Stimulated activated CD8-positive, alpha-beta memory T cell treated with anti-CD3 and anti-CD28 coated beads, Interleukin-4, amount 100 ng/mL, for 1 hour (primary cell): ENCODE measurements at places on chromosomes 7 and 10.
A peak's percentile ranks its signal among the peaks of the same experiment; 100 is the strongest.

DNA sequence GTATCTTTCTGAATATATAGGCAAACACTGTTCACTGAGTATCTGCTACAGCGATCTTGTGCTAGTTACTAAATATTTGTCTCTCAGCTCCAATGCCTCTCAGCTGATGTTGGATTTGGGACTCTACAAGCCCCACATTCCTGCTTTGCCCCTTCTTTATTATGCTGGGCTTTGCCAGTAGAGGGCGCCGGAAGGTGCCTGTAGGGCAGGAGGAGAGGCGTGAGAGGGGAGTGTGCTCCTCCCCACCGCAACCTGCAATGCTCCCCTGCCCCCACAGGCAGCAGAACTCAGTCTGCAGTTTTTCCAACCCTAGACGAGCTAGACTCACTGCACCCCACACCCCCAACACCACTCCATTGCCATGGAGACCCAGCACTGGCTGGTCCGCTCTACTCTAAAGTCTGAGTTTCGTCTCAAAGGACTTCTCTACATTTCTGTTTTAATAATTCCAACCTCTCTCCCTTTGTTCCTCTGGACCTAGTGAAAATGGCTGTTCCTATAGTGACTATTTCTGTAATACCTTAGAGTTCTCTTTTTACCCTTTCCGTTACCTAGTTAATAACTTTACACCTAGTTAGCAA lies 337.6 kb downstream of the CCSER2 start:
- no peak for DNase-seq

- DNase-seq = no peak
These were observed 8.0 kb downstream of the ELFN1 start for GRCh38 chr7:1678081-1678543.

GRCh38 chr10:35642793-35643114 lies 658 bp upstream of the FZD8 start:
- DNase-seq = no peak

- no peak for DNase-seq
These were observed 8.0 kb upstream of the CALU start for GRCh38 chr7:128731184-128731583.

DNA sequence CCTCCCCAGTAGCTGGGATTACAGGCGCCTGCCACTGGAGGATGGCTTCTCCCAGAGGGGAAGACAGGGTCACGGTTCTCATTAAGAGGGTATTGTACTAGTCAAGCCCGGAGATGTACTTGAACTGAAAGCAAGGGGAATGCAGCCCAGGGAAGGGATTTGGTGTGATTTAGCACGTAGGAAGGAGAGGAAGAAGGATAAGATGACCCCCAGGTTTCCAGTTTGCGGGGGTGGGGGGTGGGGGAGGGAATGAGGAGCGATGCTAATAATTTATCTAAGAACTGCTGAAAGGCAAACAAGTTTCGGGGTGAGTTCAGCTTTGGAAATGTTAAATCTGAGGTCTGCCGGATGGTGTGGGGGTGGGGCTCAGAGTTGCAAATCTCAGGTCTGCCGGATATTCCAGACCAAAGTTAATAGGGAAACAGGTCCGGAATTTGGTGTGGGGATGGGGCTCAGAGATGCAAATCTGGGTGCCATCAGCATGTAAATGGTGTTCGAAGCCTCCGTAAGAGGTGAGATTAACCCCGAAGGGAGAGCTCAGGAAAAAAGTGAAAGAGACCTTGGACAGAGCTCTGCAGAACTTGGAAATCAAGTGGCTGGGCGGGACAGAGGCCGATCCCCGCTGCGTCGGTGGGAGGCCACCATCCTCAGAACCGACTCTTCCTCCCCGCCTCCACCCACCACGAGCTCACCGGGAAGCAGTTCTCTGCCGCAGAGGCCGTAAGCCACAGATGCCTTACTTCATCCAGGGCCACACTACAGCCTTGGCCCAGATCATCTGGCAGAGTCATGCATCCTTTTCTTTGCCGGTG lies 1.6 kb upstream of the SEPHS1 start:
- DNase-seq = no peak

DNA sequence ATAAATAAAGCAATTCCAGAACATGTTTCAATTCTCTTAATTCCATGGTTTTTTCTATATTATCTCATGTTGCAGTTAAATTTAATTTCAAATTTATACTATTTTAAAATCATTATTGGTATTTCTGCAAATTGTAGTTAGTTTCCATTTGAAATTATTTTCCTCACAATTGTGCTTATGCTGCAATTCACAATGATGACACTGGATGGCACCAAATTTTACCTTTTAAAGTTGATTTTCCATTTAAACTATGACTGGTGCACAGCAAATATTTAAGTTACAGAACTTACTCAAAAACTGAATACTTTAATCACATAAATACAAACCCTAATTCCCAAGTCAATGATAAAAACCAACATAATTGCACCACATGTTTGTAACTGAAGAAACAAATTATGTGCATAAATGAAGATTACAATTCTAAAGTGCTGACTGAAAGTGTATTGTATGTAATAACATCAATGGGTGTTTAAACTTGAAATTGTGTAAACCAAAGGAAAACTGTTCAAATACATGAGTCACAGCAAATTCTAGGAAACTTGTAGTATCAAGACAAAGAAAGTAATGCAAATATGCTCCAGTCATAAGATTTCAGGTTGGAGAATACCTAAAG lies 75.3 kb upstream of the AASS start:
- no peak for DNase-seq

DNA sequence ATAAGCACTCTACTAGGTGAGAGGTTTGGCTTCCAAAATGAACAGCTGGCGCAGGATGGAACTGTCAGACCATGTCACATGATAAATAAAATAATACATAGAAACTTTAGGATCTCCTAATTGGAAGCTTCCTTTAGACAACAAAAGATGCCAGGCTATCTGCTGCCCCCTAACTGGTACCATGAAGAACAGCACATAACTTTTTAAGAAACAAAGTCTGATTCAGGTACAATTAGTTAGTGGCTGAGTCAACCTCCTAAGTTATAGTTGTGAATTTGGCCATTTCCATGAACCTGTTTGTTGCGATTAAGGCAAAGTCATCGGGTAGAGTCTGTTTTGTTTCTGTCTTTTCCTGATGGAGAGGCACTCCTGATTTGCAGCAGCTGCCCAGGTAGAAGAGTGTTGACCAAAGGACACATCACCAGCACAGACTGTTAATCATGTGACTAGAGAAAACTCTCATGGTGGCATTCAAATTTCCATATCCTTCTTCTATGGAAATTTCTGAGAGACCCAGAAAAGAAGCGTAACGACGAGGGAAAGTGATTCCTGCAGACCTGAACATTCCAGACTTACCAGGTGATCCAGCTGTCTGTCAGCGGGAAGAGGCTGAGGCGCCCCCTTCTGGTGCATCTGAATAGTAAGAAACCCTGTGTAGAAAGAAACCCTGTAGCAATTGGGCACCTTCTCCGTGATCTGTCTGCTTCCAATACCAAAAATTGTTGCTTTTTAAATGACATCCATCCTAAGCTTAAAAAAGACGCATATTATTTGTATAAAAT lies 8.6 kb upstream of the INHBA start:
- no peak for DNase-seq

DNA sequence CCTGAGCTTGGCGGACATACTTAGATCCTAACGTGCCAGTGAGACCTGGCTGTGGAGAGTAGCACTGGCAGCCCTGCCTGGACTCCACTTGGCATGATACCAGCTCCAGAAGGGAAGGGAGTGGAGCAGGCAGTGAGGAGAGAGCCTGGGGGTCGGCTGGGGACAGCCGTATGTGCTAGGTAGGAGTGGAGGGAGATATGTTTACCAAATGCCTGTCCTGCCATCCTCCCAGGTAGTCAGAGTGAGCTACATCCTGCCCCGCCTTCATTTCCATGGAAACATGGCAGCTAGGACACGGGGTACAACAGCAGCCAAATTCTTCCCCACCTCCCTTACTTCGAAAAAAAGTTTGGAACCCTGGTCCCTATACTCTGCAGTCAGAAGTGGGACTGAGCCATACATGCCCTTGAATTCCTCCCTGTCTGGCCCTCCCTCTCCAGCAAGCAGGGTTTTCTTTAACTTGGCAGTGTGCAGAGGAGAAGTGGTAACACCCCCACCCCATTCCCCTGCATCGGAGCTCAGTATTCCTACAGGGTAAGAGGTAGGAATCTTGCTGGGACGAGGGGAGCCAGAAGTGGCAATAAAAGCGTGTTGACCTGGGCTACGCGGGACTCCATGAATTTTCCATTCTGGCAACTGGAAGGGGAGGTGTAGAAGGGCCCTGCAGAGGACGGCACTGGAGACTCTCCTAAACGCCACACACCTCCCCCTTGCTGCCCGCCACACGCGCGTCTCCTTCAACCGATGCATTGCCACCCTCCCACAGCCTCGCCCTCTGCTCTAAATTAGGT lies 20.0 kb upstream of the SMO start:
- DNase-seq = no peak

GRCh38 chr10:86653987-86654386 lies 360 bp upstream of the OPN4 start:
- no peak for DNase-seq

- no peak for DNase-seq
These were observed 12.2 kb upstream of the TMEM168 start for GRCh38 chr7:112802406-112802805.

DNA sequence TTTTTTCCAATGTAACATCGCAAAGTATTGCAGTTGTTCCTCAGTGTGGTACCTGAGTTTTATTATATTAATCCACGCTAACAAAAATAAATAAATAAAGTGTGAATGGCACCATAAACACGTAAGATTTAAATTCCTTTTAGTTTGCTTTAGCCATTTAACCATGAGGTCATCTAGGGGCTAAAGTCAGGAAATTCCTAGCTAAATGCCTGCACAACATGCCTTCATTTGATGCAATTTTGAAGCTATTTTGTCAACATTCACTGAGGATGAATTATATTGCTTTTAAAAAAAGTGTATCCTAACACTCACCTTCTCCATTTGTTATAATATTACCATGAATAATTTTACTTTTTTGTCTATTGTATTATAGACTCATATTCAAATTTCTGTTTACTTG lies 714.4 kb downstream of the GATA3 start:
- DNase-seq = no peak

GRCh38 chr10:80596391-80597257 lies 58.9 kb downstream of the SH2D4B start:
- peak; percentile 15 for DNase-seq

DNA sequence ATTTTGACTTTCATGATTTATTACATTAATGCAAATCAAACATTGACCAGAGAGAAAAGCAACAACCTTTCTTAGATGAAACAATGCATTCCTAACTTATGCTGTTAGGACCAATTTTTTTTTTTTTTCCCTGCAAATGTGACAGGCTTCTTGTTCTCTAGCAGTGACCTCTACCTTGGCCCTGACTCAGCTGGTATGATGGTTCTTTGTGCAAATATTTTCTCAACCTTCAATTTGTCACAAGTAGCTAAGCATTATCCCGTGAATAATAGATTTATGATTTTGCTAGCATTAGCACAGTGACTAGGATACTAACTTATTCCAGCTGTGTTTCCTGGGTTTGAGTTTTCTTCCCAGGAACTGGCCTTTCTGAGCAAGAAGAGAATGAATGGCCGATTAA lies 64.9 kb downstream of the PPP1R9A start:
- no peak for DNase-seq

DNA sequence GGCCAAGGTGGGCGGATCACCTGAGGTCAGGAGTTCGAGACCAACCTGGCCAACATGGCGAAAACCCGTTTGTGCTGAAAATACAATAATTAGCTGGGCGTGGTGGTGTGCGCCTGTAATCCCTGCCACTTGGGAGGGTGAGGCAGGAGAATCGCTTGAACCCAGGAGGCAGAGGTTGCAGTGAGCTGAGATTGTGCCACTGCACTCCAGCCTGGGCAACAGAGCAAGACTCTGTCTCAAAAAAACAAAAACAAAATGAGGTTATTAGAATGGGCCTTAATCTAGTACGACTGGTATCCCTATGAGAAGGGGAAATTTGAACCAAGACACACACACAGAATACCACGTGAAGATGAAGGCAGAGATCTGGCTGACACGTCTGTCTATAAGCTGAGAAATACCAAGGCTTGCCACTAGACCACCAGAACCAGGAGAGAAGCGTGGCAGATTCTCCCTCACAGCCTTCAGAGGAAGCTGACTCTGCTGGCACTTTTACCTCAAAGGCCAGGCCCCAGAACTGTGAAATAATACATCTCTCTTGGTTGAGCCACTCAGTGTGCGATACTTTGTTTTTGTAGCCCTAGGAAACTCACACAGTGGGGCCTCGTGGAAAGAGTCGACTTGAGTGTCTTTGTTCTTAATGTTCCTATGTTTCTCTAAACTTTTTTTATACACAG lies 59.6 kb downstream of the TMEM209 start:
- DNase-seq = no peak

DNA sequence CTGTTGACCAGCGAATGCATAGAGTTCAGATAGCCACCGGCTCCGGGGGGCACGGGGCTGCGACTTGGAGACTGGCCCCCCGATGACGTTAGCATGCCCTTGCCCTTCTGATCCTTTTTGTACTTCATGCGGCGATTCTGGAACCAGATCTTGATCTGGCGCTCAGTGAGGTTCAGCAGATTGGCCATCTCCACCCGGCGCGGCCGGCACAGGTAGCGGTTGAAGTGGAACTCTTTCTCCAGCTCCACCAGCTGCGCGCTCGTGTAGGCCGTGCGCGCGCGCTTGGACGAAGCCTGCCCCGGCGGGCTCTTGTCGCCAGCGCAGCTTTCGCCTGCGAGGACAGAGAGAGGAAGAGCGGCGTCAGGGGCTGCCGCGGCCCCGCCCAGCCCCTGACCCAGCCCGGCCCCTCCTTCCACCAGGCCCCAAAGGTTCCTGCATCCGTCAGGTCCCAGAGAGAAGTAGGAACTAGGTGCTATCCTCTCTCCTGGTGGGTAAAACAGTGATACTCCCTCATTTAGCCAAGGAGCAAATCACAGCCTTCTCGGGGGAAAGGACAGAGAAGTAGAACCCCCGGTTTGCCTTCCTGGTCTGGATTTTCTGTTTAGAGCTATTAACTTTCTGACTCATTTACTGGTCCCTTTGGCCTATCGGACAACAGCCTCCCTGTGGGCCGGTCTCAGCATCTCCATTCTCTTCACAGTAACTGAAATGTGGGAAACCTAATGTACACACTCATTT lies 6.1 kb upstream of the HOXA2 start:
- DNase-seq = no peak

GRCh38 chr10:129894698-129895097 lies 69.4 kb downstream of the EBF3 start:
- DNase-seq = no peak

DNA sequence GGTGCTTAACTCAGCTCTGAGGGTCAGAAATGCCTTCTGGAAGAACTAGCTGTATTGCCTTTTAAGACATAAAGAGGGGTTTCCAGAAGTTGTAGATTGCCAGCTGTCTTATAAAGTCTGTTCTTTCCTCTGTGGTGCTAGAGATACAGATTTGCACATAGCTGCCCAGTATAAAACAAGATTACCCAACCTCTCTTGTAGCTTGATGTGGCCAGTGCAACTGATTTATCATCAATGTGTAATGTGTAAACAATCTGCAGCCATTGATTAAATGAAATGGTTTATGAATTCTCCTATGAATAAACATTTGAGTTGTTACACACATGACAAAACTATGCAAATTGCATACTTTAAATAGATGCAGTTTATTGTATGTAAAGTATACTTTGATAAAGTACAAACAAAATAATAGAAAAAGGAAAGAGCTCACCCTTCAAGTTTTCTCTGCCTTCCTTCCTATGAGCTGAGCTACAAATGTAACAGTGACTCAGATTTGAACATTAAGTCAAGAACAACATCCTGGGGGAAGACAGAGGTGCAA lies 195.2 kb downstream of the TMEM26 start:
- no peak for DNase-seq

- DNase-seq = no peak
These were observed 361.1 kb upstream of the IGFBP3 start for GRCh38 chr7:46282155-46282554.

GRCh38 chr10:15793664-15794063 lies 66.6 kb downstream of the MINDY3 start:
- no peak for DNase-seq

GRCh38 chr7:46532571-46532970 lies 611.5 kb upstream of the IGFBP3 start:
- no peak for DNase-seq
